ENCODE measurements at places on chromosomes 6 and 20. TPM values are rescaled to one million over a fixed set of nuclear protein-coding genes. Genes with fewer than 3 reads are reported as not detected.

GRCh38 chr20:2260250-2260649, 35.6 kb upstream of the TGM3 start:
- no peaks in the 10 kb centered on the region for H3K4me1 ChIP-seq
- H3K4me3 ChIP-seq, result no peak overlapping the region
- no peak for DNase-seq
- H3K36me3 ChIP-seq, result no peaks in the 10 kb centered on the region
- H3K27me3 ChIP-seq, result no peaks in the 10 kb centered on the region

- no peak for DNase-seq
- H3K36me3 ChIP-seq, result no peaks in the 10 kb centered on the region
- no peak overlapping the region for H3K27ac ChIP-seq
Observed at GRCh38 chr20:32988008-32988407, 16.2 kb downstream of the SUN5 start.

GRCh38 chr6:67775333-67775732, 859.7 kb upstream of the ADGRB3 start:
- no peak for DNase-seq
- H3K27ac ChIP-seq, result no peak overlapping the region
- H3K27me3 ChIP-seq, result no peaks in the 10 kb centered on the region
- no peaks in the 10 kb centered on the region for H3K4me1 ChIP-seq
- no peak overlapping the region for H3K4me3 ChIP-seq

- no peak overlapping the region for H3K4me3 ChIP-seq
- DNase-seq, result no peak
- no peaks in the 10 kb centered on the region for H3K27me3 ChIP-seq
- no peak overlapping the region for H3K27ac ChIP-seq
- no peaks in the 10 kb centered on the region for H3K4me1 ChIP-seq
Observed at GRCh38 chr6:43524483-43524961, 7.6 kb downstream of the POLR1C start.

DNA sequence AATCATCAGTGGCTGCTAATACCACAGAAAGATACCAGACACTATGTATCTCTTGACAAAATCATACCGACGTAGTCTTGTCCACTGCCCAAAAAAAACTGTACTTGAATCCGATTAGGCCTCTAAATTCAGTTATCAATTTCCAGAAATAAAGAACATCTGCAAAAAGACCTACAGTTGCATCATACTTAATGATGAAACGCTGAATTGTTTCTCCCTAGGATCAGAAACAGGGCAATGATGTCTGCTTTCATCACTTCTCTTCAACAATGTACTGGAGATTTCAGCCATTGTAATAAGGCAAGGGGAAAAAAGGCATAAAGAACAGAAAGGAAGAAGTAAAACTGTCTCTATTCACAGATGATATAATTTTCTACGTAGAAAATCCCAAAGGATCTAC, 152.0 kb downstream of the TASP1 start:
- H3K4me1 ChIP-seq, result peaks cover 8% of the 10 kb centered on the region
- no peak for DNase-seq
- H3K27ac ChIP-seq, result no peak overlapping the region
- H3K27me3 ChIP-seq, result no peaks in the 10 kb centered on the region
- no peaks in the 10 kb centered on the region for H3K36me3 ChIP-seq
- H3K4me3 ChIP-seq, result no peak overlapping the region

DNA sequence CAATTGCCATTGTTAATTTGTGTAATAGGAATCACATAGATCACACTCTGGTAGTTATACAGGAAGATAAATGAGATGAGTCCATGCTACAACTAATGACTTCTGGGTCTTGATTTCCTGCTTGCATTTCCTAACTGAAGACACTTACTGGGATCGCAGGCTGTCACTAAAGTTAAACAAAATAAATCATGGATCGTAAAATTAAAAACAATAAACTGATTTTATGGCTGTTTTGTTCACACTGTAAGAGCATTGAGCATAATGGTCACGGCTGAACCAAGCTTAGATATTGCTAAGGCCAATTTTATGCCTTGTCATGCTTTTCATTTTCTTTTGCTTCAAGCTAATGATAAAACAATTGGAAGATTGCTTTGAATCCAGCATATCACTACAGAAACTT, 332.5 kb upstream of the CITED2 start:
- no peaks in the 10 kb centered on the region for H3K36me3 ChIP-seq
- H3K27ac ChIP-seq, result no peak overlapping the region
- no peaks in the 10 kb centered on the region for H3K27me3 ChIP-seq
- no peaks in the 10 kb centered on the region for H3K4me1 ChIP-seq

DNA sequence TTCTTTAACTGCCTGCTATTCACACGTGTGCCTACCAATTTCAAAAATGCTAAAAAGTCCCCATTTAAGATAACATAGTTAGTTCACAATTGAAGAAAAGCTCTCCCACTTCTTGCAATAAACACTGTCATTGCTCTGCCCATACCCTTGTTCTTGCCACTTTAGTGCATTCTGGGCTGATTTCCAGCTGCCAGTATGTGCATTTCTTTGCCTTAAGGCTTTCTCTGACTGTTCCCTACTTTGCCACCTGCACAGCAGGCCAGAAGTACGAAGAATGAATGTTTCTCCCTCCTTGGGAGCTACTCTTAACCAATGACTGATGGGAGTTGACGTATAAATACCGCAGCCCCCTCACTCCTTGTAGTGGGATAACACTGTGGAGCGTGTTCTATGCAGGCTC, 16.0 kb upstream of the ATRN start:
- no peaks in the 10 kb centered on the region for H3K4me1 ChIP-seq
- DNase-seq, result no peak
- no peak overlapping the region for H3K4me3 ChIP-seq
- no peak overlapping the region for H3K27ac ChIP-seq
- no peaks in the 10 kb centered on the region for H3K36me3 ChIP-seq
- no peaks in the 10 kb centered on the region for H3K27me3 ChIP-seq

GRCh38 chr20:34268851-34269636, 27.8 kb downstream of the ASIP start:
- peaks cover 18% of the 10 kb centered on the region for H3K36me3 ChIP-seq
- H3K4me1 ChIP-seq, result no peaks in the 10 kb centered on the region
- peak overlapping the region; percentile 53 for H3K4me3 ChIP-seq
- DNase-seq, result peak; percentile 27
- H3K27me3 ChIP-seq, result no peaks in the 10 kb centered on the region

DNA sequence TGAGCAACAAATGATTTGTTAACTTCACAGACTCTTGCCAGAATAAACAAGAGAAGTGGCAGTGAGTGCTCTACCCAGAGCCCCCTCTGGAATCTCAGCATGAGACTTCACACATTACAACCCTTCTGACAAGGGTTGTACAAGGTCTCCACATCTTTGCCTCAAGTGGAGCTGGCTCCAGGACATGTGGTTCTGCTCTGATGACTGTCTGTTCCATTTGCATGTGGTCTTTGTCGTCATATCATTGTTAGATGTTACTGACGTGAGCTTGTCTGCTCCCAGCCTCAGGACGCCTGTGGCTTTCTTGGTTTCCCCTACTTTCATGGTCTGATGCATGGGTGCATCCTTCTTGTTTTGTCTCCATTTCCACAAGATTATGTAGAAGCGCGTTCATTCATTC, 115.0 kb downstream of the SLC24A3 start:
- H3K27ac ChIP-seq, result no peak overlapping the region
- H3K4me3 ChIP-seq, result no peak overlapping the region
- H3K36me3 ChIP-seq, result no peaks in the 10 kb centered on the region
- no peaks in the 10 kb centered on the region for H3K27me3 ChIP-seq

- no peaks in the 10 kb centered on the region for H3K27me3 ChIP-seq
- peaks cover 43% of the 10 kb centered on the region for H3K36me3 ChIP-seq
- no peak overlapping the region for H3K4me3 ChIP-seq
- H3K4me1 ChIP-seq, result no peaks in the 10 kb centered on the region
- no peak overlapping the region for H3K27ac ChIP-seq
Observed at GRCh38 chr6:147384029-147384428, 124.5 kb upstream of the SAMD5 start.

DNA sequence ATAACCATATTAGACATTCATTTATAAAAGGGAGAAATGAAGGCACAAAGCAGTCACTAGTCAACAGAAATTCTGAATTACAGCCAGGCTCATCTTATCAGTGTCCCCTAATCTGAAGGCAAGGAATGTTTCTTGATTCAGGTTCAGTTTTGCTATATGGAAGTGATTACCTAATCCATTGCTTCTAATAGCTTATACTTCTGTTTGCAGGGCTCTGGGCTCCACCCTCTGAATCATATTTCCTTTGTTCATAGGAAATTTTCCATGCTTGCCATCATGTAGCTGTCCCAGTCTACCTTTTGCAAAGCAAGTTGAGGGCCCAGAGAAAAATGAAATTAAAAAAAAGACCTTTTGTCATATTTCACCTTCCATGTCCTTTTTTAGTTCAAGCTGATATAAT, 96.0 kb downstream of the LCA5 start:
- no peaks in the 10 kb centered on the region for H3K27me3 ChIP-seq
- DNase-seq, result no peak
- no peak overlapping the region for H3K27ac ChIP-seq
- H3K4me1 ChIP-seq, result no peaks in the 10 kb centered on the region
- no peaks in the 10 kb centered on the region for H3K36me3 ChIP-seq

DNA sequence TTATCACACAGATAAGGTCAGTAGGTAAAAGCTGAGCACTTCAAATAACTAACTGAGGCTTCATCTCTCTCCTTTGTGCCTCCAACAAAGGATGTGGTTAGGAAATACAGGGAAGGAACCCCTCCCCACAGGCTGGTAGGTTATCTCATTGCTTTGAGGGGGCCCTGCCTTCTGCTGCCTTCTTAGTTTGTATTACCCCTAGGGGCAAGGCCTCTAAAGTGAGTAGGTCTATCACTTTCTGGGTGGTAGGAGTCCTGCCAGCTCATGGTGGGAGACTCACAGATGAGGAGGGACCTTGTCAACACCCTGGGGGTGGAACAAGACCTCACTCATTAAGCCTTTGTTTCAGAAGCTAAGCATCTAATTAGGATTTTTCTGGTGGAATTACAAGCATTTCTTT, 34.6 kb downstream of the EDN1 start:
- no peaks in the 10 kb centered on the region for H3K36me3 ChIP-seq
- no peak overlapping the region for H3K27ac ChIP-seq
- no peak for DNase-seq
- no peaks in the 10 kb centered on the region for H3K4me1 ChIP-seq

- H3K27me3 ChIP-seq, result no peaks in the 10 kb centered on the region
- no peaks in the 10 kb centered on the region for H3K4me1 ChIP-seq
- no peaks in the 10 kb centered on the region for H3K36me3 ChIP-seq
Observed at GRCh38 chr6:159914565-159914923, 23.8 kb downstream of the MAS1 start.

DNA sequence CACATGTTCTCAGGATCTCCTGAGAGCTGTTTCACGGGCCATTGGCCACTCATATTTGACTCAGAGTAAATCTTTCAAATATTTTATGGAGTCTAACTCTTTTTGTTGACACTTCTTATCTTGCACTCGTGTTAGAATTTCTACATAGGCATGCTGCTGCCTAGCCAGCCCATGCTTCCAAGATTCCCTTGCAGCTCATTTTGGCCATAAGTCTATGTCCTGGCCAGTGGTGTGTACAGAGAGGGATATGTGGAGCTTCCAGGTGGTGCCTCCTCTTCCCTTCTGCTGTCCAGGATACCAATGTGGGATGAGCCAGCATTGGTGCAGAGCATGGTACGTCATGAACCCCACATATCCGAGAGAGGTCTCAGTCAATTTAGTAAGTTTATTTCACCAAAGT, 522.6 kb downstream of the QKI start:
- H3K27ac ChIP-seq, result no peak overlapping the region
- no peaks in the 10 kb centered on the region for H3K27me3 ChIP-seq
- DNase-seq, result no peak
- no peak overlapping the region for H3K4me3 ChIP-seq
- no peaks in the 10 kb centered on the region for H3K36me3 ChIP-seq

DNA sequence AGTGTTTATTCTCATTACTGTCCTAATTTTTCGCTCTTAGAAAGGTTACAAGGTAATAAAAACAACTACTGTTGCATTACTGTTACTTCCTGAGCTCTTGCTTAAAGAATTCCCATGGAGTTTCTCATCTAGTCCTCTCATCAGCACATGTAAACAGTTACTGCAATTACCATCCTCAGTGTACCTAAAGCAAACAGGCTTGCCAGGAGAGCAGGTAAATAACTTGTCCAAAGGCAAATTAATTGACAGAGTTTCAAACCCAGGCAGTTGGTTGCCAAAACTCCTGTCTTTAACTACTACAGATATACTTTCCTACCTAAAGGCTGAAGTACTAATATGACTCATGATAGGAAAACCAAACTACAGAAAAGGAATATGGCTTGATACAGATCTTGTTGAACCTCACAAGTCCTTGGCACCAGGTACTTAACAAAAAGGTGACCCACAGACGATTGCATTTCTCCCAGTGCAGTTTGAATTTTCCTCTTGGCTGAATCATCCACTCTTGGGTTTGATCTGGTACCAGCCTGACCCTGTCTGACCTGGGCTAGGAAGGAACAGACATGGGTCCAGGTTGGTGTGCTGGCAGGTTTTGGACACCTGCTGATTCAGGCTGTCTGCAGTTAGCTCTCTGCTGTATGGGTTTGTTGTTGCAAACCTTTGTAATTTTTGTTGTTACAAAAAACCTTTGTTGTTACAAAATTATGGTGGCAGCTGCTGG, 153.0 kb downstream of the CFAP61 start:
- H3K4me3 ChIP-seq, result no peak overlapping the region
- peak overlapping the region; percentile 68 for H3K27ac ChIP-seq
- no peak for DNase-seq
- no peaks in the 10 kb centered on the region for H3K27me3 ChIP-seq
- H3K36me3 ChIP-seq, result no peaks in the 10 kb centered on the region

GRCh38 chr6:20845592-20845991, 311.3 kb downstream of the CDKAL1 start:
- H3K36me3 ChIP-seq, result no peaks in the 10 kb centered on the region
- H3K27ac ChIP-seq, result no peak overlapping the region
- H3K4me1 ChIP-seq, result no peaks in the 10 kb centered on the region
- H3K27me3 ChIP-seq, result no peaks in the 10 kb centered on the region

- no peaks in the 10 kb centered on the region for H3K27me3 ChIP-seq
- no peaks in the 10 kb centered on the region for H3K36me3 ChIP-seq
- H3K27ac ChIP-seq, result peak overlapping the region; percentile 47
Observed at GRCh38 chr6:36068012-36068392, 40.4 kb downstream of the MAPK14 start.

GRCh38 chr6:44533421-44533820, 145.9 kb downstream of the CDC5L start:
- no peak overlapping the region for H3K27ac ChIP-seq
- no peaks in the 10 kb centered on the region for H3K36me3 ChIP-seq
- no peaks in the 10 kb centered on the region for H3K27me3 ChIP-seq
- H3K4me1 ChIP-seq, result no peaks in the 10 kb centered on the region
- H3K4me3 ChIP-seq, result no peak overlapping the region
- DNase-seq, result no peak

DNA sequence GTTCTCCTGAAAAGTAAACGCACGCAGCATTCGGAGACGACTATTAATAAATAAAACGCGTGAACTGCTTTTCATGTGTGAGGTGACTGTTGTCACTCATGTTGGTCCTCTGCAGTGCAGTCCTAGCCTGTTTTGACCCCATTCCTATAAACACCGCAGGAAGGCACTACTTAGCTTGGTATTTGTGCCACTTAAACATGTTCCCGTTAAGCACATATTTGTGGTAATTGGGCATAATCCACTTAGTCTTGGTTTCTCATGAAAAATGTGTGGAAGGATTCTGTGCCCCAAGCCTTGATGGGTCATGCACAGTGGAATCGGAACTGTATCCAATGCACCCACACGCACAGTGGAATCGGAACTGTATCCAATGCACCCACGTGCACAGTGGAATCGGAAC, 313.9 kb downstream of the THBS2 start:
- H3K36me3 ChIP-seq, result no peaks in the 10 kb centered on the region
- peak overlapping the region; percentile 36 for H3K4me3 ChIP-seq
- H3K4me1 ChIP-seq, result peaks cover 29% of the 10 kb centered on the region
- no peak overlapping the region for H3K27ac ChIP-seq

COL9A1 gene
- not detected for total RNA-seq

COX7A2 gene
- 274 TPM for total RNA-seq

RIN2 gene
- total RNA-seq, result 24.2 TPM

MACROD2 gene
- 0.67 TPM for total RNA-seq

VGLL2 gene
- total RNA-seq, result 108 TPM

HLA-DRB5 gene
- 6.5 TPM for total RNA-seq

ZDHHC14 gene
- total RNA-seq, result 14.6 TPM

AIF1 gene
- 2.6 TPM for total RNA-seq

ECT2L gene
- total RNA-seq, result not detected

NPBWR2 gene
- not detected for total RNA-seq
